ENCODE measurements at places on chromosomes 2 and 18.

DNA sequence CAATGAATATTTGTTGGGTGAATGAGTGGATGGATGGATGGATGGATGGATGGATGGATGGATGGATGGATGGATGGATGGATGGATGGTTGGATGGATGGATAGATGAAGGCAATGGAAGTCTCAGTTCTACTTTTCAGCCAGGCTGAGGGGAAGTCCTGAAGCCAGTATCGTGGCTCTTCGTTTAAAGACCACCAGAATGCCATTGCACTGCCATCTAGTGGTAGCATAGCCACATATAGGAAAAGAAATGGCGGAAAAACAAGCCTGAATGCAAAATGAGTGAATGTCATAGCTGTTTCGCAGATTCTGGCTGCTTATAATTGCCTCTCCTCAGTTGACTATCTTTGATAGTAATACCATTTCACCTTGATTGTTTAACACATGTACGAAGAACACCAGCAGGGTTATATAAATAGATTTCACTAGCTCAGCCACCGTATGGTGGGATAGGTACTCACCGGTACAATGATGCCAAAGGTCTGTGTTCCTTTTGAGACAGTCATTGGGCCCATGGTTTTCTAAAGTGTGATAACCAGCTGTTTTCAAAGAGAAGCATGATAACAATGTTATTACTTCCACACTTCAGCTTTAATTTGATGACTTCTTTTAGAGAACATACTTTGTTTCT is 62.3 kb upstream of the GREB1L start:
- peak; percentile 62 for DNase-seq

DNA sequence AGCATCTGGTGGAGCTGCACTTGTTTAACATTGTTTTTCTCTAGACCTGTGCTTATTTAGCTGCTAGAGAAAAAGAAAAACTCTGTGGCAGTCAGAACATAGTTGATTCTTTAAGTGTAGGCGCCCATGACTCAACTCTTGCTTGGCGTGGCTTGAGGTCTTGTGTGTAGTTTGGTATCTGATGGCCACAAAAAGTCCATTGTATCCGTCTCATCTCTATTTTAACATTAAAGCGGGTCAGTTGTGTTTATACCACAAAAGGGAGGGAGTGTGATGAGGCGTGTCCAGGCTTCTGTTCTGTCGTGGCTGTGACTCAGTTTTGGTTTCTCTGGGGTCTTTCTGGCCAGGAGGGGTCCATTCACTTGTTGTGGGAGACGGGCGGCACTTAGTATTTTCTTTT is 24.2 kb upstream of the UGT1A8 start:
- no peak for DNase-seq

DNA sequence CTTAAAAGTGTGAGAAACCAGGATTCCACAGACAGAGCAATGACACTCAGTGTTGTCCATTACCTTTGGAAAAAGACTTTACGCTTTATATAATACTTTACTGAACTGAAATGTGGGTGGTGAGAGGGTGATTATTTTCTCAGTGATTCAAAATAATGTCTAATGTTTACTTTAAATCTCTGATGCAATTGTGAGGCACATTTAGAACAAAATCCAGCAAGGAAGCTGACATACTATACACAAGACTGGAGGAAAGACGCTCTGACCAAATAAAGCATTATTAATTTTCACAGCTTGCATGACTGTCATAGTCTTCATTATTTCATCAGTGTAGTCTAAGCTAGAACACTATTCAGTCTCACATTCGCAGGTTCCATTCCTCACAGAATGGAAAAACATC is 34.1 kb upstream of the STAT1 start:
- DNase-seq: no peak

GRCh38 chr2:190185380-190185779 is 122.9 kb upstream of the MSTN start:
- no peak for DNase-seq

DNA sequence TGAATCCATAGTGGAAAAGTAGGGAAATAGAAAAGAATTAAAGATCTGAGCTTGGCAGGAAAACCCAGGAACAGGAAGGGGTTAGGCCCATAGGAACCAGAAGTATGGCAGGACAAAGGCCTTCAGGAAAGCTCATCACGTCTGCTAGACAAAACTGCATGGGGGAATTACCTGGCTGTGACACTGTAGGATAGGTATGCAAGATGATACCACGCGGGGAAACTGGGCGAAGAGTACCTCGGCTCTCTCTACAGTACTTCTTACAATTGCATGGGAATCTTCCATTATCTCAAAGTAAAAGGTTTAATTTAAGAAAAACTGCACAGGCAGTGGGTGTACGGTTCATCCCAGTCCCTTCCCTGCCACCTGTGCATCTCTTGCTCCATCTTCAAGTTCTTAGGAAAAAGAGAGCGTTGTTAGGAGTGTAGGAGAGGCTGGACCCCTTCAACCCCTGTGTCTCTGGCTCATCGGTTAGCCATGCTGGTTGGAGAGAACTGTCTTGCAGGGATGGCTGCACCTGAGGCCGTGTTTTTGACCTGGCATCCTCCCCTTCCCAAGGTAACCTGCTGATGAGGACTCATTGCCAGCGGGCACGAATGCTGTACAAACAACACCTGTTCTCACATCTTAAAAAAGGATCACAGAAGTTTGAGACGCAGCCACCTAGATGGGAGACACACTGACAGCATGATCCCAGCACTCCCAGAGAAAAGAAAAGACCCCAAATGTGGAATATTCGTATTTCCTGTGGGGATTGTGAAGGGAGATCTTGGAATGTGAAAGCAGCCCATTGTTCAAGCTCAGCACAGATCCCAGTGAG is 120.5 kb upstream of the COPS8 start:
- no peak for DNase-seq

GRCh38 chr18:39007031-39007902 is 1441.7 kb upstream of the CELF4 start:
- DNase-seq: no peak

- no peak for DNase-seq
Observed at GRCh38 chr2:152729844-152730243, 11.4 kb downstream of the ARL6IP6 start.

GRCh38 chr2:217911283-217912097 is 91.3 kb downstream of the TNS1 start:
- DNase-seq: no peak

Measured in HFFc6 (cell line).